IPS DF 19.7 (cell line): ENCODE measurements at places on chromosomes 11 and 22.

- DNase-seq = no peak
Measured at GRCh38 chr11:129852125-129852740, 36.6 kb downstream of the TMEM45B start.

DNA sequence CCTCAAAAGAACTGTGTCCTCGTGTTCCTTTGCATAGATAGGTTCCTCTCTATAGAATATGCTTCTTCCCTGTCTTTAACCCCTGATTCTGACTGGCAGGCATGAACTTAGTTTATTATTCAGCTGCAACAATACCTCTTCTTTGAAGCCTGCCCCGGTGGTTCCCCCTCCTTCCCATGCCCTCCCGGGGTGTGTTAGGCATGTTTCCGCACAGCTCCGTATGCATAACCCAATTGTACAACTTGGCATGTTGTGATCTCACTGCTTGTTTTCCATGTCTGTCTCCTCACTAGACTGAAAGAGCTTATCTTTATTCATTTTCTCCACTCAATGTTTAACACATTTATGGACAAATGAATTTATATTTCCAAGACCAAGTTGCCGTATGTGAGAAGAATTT is 72.6 kb downstream of the DEPDC5 start:
- no peak for DNase-seq

DNA sequence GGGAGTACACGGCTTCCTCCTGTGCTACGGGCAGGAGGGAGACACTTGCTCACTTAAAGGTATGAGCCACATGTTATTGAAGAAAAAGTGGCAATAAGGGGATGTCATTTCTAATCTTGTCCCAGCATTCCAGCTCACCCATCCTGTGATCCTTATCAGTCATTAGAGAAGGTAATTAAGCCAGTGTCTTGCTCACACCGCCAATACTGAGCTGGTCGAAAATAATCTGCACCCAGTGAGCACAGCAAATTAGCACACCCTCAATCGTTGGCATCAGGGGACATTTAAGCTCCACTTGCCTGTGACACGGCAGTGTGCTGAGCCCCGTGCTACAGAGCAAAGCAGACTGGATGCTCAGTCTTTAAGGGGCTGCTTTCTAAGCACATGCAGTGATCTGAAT is 510.7 kb downstream of the OPCML start:
- no peak for DNase-seq

GRCh38 chr11:34536056-34536455 is 22.5 kb upstream of the ELF5 start:
- no peak for DNase-seq

GRCh38 chr11:114845766-114846415 is 167.6 kb downstream of the NXPE2 start:
- no peak for DNase-seq

DNA sequence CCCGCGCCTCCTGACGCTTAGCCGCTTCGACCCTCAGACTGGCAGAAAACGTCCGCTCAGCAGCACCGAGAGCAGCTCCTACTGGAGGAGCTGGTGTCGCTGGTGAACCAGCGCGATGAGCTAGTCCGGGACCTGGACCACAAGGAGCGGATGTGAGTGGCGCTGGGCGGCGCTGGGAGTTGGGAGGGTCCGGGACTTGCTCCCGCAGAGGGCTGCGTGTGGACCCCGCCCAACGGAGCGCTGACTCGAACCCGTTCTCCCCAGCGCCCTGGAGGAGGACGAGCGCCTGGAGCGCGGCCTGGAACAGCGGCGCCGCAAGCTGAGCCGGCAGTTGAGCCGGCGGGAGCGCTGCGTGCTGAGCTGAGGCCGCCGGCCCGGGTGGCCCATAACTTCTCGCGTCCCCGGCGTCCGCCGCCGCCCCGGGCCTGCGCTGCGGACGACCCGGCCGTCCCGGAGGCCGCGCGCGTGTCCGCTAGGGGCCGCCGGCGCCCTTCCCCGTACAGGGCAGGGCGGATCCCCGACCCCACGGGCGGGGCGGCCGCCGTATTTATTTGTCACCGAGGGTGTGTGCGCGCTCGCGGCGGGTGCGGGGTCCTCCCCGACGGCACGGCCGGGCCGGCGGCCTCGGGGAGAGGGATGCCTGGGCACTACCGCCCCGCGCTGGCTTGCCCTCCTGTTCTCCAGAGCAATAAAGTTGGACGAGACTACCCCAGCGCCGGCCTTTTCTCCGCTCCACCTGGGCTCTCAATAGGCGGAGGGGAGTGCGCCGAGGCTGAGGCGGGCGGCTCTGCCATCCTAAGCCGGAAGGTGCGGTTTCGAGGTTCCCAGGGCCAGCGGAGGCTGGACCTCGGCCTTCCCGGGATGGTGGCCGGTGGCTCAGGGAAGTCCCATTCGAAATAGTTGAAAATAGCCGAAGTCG is 3.4 kb downstream of the KCNK7 start:
- no peak for DNase-seq
